ENCODE measurements at places on chromosomes 4 and X.

- no peak for DNase-seq
Observed at GRCh38 chrX:107675823-107676555, 47.7 kb downstream of the PRPS1 start.

GRCh38 chr4:47061435-47061834 lies 30.1 kb downstream of the GABRB1 start:
- DNase-seq: no peak

DNA sequence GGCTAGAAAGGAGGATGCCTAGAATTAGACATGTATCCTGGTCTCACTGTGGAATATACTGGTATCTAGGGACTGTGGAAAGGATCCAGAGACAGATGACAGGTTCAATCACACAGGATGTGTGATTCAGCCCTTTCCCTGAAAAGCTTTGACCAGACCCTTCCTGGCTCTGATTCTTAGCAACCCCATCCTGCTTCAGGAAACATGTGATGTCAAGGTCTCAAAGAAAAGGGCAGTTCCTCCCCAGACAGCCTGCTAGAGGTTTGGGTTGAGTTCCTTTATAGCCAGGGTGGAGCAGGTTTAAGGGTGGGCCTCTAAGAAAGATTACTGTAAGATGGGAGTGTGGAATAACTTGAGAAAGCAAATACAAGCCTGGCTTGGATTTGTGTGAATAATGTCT lies 3.0 kb downstream of the BMP15 start:
- no peak for DNase-seq

DNA sequence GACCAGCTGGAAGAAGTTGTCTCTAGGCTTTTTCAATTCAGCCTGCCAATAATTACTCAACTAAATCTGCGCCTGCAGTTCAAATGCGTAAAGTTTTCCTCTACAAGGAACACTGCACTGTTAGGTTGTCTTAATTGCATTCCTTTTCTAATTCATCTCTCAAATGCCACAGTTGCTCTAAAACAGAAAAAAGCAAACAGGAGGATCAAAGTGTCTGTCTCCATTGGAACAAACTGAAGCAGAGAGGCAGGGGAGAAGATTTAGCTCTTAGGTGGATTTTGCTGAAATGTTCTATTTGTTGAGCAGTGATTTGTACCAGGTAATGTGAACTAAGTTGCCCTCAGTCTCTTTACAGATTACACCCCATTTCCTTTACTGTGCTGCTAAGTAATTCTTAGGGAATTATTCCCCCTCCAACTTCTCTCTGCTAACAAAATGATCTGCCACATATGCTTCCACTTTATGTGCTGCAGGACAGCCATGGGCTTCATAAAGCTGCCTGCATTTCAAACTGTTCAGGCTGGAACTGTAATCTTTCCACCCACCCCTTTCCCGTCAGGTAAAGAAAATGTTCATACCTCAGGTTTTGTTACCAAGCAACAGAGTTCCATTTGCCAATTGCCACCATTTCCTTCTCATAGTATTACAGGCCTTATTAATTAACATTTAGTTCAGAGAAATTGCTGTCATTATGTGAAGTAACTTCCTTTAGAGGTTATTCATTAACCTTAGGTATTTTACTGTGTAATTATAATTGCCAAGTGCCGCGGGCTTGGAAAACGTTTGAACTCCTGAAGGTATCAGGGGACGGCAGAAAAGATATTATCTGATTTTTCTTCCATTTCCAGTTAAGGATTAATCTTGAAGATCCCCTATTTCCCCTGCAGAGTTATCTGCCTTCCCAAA lies 149.3 kb downstream of the SPRY1 start:
- no peak for DNase-seq

DNA sequence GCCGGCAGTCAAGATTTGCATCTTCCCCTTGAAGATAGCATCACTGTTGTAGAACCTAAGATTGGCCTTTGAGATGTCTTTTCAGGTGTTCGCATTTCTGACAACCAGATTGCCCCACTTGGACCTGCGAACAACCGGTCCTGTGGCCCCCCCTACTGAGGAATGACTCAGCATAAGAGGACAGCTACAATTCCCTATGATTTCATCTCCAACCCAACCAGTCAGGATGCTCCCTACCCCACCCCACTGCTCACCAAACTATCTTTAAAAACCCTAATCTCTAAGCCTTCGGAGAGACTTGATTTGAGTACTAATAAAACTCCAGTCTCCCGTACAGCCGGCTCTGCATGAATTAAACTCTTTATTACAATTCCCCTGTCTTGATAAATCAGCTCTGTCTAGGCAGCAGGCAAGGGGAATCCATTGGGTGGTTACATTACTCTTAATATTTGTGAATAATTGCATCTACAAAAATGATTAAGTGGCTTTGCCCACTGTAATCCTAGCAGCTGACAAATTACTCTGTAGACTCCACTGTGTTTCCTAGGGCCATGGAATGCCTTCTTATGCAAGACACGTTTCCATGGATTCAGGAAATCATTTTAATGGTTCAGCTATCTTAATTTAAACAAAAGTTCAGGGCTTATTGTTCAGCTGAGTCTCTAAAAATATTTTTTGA lies 95.4 kb downstream of the GPR143 start:
- DNase-seq: no peak

GRCh38 chr4:38800366-38800765 lies 4.2 kb downstream of the TLR1 start:
- no peak for DNase-seq

DNA sequence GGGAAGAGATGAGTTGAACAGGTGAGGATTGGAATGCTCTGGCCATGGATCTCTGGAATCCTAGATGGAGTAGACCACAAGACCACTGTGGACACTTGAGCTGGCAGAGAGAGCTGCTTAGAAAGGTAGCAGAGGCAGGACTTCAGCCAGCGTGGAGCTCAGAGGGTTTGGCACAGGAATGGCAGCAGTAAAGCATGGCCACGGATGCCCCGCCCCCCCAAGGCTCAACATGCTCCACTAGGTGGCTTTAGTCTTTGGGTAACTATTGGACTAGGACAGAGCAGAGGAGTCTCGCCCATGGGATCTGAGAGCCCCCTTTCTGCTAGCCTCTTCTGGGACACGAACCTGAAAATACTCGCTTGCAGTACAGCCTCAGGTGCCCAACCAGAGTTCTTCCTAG lies 150.1 kb upstream of the NEIL3 start:
- DNase-seq: no peak

GRCh38 chr4:159250751-159251325 lies 148.0 kb downstream of the RAPGEF2 start:
- no peak for DNase-seq

DNA sequence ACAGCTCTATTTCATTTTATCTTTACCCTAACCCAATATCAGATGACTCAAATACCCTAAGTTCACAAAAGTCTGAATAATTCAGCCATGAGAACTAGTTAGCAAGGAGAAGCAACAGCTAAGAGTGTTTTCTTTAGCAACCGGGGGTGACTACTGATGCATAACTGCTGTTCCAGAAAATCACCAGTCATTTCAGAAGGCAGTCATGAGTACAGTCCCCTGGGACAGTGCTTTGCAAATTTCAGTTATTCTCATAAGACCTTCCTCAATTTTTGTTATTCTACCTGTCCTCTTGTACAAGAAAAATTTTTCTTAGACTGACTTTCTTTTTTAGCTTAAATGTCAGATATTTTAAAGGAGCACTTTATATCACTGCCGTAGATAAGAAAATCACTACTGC lies 16.4 kb downstream of the BANK1 start:
- peak; percentile 9 for DNase-seq

GRCh38 chr4:146342600-146343192 lies 128.4 kb downstream of the REELD1 start:
- DNase-seq: peak; percentile 5

DNA sequence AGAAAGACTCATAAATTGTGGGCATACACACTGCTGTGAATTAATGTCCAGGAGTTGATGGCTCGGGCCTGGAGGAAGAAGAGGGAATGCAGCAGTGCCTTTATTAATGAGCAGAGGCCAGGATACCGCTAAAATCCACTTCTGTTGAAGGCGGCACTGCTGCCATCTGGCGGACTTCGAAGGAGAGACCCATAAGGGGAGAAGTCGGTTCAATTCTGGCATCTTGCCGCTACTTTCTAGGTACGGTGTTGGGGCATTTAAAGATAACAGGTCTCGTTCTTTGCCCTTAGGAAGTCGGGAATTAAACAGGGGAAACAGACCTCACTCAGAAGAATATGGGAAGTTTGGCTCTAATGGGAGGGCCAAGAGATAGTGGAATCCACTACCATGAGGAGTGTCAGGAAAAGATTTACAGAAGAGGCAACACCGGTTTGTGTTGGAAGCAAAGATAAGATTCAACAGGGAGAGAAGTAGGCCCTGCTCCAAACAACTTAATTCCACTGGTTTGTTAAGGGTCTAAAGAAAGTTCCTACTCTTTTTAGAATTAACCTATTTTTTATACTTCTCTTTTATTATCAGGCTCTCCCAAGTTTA lies 133.6 kb upstream of the GIMD1 start:
- DNase-seq: peak; percentile 67

GRCh38 chrX:101813200-101813599 lies 118.6 kb downstream of the ZMAT1 start:
- DNase-seq: no peak

DNA sequence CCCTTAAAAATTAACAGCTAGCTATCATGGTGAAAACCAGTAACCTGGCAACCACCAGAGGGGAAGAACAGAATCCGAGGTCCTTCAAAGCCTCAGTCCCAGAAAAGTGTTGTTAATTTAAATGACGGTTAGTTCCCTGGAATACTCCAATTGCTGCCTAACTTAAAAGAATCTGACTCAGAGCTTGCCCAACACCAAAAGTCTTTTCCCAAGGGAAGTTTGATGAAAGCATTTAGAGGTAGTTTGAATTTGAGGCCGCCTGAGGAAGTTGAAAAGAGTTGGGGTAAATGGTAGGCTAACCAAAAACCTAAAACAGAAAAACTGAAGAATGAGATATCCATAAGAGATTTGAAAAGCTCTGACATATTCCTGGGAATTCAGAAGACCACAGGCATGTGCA lies 46.6 kb downstream of the IL13RA2 start:
- DNase-seq: no peak

GRCh38 chr4:121597346-121597934 lies 99.3 kb downstream of the ANXA5 start:
- no peak for DNase-seq

GRCh38 chr4:83149865-83150652 lies 35.5 kb upstream of the PLAC8 start:
- no peak for DNase-seq

GRCh38 chr4:27387711-27388110 lies 527.1 kb downstream of the STIM2 start:
- no peak for DNase-seq

DNA sequence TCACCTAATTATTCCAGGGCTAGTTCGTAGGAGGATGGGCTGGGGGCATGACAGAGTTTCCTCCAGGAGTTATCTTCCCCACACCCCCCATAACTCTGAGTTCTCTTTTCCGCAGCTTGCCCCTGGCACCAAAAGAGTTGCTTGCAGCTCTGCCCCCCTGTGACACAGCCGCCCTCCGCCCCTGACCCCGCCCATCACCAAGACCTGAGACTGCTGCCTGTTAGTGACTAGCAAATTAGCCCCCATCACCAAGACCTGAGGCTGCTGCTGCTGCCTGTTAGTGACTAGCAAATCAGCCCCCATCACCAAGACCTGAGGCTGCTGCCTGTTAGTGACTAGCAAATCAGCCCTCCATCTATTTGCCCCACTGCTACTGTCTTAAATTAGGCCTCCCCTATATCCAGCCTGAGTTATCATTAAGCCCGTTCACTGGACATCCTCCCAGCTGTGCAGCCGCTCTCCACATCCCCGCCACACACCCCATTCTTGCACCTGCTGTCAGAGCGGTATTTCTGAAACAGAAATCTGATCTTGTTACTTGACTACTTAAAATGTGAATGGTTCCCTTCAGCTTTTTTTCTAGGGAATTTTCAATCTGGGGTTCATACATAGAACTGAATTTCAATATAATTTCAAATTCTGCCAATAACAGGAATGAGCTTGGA lies 1.5 kb upstream of the PAPSS1 start:
- DNase-seq: peak; percentile 46

- no peak for DNase-seq
Observed at GRCh38 chrX:29044423-29045184, 457.4 kb downstream of the IL1RAPL1 start.

GRCh38 chr4:156501962-156502361 lies 469.6 kb downstream of the PDGFC start:
- no peak for DNase-seq

GRCh38 chr4:150679765-150680343 lies 97.9 kb downstream of the MAB21L2 start:
- no peak for DNase-seq

DNA sequence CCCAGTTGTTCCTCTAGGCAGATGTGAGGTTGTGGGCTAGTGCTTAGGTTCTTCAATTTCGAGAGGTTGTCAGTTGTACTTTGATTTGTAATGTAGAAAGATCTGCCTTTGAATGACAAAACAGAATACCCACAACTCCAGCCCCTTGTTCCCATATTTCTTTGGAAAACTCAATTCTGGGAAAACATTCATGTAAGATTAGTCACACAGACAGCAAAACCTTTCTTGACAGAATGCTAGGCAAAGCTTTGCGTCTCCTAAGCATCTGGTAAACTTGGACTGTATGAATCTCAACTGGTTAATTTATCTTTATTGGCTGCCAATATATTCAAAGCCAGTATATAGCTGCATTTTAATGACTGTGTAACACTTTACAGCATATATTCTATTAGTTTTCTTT lies 34.9 kb downstream of the NOCT start:
- DNase-seq: no peak

DNA sequence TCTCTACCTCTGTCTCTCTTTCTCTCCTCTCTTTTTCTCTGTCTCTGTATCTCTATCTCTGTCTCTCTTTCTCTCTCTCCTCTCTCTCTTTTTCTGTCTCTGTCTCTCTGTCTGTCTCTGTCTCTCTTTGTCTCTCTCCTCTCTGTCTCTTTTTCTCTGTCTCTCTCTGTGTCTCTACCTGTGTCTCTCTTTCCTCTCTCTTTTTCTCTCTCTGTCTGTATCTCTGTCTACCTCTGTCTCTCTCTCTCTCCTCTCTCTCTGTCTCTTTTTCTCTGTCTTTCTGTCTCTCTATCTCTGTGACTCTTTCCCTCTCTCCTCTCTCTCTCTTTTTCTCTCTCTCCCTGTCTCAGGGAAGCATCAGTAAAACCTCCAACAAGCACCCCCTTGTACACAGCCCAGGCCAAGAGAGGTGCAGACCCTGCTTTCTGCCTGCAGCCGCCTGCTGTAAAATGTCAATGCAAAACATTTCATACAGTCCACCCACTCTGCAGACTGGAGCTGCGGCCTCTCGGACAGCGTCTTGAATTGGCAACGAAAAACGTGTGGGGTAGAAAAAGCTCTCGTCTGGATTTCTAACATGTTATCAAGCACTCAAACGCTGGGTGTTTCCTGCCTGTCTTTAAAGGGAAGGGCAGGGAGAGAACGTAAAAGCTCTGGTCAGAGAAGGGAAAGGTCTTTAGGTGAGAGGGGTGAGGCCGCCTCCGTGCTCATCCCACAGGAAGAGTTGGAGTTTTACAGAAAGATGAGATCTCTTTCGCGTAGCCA lies 3.7 kb upstream of the SHOX start:
- DNase-seq: peak; percentile 31
